ENCODE measurements at places on chromosomes 3 and 15.

DNA sequence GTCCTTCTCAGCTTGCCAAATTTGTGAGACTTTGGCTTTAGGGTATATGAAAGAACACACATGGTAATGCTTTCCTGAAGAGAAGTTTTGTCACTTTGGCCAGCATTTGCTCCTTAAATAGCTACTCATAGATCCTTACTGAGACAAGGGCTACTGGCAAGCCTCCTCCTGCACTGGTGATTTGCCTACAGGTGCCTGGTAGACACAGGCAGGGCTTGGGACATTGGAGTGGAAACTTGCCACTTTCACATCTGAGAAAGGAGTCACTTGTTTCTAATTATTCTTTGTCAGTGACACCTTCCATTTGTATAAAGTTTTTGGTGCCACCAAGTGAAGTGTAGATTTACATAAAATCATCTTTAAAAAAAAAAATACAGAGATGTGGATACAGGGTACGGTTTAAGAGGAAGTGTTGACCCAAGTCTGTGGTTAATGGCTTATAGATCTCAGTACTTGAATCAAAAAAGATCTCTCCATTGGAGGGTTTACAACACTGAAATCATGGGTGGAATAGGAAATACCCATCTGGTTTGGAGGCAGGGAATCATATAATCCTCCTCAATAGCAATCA lies 132.8 kb upstream of the GADL1 start:
- no peak for DNase-seq

DNA sequence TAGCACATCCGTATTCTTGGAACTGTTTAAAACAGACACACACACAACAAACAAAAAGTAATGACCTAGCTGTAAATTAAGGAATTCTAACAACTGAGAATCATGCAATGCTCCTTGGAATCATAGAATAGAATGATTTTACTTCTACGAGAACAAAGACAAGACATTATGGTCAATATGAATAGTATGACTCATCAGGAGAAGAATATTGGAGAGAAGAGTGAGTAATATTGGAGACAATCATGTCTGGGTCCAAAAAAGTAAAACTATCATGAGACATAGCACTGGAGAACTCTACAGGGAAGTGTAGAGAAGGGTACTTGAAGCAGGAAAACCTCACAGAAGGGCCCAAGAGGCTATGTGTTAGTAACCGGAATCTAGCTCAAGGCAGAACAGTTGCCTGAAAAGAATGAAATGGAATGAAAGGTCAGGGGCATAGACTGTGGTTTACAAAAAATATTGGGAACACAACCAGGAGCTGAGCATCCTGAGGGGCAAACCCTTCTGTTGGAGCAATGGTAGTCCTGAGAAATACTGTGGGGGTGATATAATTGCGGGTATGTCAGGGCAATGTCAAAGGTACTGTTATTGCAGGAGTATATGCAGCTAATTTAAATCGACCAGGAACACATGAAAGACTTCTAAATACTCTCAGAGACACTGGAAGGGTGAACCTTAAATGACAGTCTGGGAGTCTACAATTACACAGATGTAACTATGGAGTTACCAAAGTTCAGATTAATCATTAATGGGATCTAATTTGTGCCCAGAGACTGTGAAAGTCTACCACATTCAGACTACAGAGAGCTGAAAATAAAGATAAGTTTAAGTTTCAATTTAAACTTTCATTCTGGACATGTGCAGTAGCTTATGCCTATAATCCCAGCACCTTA lies 201.2 kb downstream of the BCHE start:
- no peak for DNase-seq

DNA sequence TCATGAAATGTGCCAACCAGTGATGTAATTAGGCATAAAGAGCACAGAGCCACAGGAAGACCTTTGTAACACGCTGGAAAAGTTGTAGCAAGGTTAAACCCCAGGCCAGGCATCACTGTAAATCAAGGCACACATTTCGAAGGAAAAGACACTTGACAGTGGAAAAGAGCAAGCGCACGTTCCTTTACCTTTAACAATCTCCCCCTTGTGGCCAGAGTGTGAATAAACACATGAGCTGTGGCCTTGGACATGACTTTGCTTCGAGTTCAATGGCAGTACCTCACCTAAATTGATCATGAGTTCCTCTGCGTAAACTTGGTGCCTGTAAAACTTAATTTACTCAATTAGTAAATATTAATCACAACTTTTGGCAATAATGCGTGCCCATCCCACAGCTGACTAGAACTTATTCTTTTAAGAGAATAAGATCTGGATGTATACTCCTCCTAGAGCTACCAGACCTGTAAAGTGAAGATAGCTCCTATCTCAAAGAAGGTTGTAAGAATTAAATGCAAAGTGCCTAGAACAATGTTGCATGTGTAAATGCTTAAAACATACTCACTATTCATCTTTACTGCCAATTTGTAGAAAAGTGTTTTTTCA lies 757.0 kb upstream of the NECTIN3 start:
- DNase-seq: peak; percentile 25

DNA sequence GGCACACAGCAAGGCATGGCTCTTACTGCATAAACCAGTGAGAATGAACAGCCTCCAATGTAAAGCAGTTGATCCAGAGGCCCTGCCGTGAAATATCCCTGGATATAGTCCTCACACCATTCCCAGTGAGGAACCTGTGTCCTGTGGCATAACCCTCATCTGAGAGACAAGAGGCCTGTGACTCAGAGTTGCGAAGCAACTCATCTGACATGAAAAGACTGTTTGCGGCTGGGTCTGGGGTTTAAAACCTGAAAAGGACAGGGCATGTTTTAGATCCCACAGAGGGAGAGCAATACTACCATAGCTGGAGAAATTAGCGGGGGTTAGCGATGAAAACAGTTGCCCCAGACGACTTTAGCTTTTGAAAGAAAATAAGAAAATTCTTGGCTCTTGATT lies 165.3 kb upstream of the BHLHE40 start:
- DNase-seq: no peak

DNA sequence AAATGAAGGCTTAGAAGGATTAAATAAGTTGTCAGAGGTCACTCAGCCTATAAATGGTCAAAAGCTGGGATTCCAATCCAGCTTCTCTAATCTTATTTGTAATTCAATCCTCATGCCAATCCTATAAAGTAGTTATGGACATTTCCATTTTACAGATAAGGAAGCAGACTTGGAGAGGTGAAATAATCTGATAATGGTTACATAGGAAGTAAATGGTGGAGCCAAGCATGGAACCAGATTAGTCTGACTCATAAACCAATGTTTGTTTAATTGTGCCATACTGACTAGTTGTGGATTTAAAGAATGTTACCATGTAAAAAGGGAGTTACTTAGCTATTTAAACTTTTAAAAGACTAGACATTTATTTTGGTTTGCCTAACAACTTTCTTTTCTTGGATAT lies 59.7 kb downstream of the KCNAB1 start:
- DNase-seq: no peak
